ENCODE measurements at places on chromosomes 7 and 10.

DNA sequence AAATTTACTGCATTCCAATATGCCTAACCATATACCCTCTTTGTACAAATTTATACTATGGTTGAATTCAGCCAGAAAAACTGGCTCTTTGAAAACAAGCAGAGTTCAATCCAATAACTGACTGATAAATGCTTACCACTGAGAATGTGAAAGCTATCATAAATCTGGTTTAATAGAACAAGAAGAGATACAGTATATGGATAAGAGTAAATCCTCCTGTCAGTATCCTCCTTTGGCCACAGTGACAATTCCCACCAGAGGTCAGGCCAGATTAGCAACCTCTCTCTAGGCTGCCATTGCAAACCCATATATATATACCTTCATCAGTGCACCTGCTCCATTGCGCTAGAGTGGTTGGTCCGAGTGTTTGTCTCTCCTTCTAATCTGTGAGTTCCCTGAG is 647.2 kb downstream of the GRM8 start:
- no peak for DNase-seq

- no peak for DNase-seq
Measured at GRCh38 chr10:43120929-43121314, 17.3 kb upstream of the CSGALNACT2 start.

DNA sequence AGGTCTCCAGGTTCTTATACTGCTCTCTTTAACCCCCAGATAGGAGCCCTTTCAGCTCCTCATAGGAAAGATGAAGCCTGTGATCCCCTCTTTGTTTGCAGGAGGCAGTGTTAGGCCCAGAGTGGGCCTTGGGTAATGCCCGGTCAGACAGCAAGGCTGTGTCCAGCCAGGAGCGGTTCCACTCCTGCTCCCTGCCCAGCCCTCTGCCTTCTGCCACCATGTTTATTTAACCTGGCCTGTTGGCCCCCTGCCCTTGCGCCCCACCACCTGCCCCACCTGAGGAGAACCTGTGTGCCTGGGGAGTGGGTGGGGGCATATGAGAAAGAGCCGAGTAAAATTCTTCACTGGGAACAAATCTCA is 24.3 kb downstream of the CDH23 start:
- DNase-seq, result no peak

GRCh38 chr7:21327422-21328409 is 100.2 kb upstream of the SP4 start:
- no peak for DNase-seq

GRCh38 chr10:14838582-14839304 is 637 bp downstream of the HSPA14 start:
- DNase-seq, result peak; percentile 13

DNA sequence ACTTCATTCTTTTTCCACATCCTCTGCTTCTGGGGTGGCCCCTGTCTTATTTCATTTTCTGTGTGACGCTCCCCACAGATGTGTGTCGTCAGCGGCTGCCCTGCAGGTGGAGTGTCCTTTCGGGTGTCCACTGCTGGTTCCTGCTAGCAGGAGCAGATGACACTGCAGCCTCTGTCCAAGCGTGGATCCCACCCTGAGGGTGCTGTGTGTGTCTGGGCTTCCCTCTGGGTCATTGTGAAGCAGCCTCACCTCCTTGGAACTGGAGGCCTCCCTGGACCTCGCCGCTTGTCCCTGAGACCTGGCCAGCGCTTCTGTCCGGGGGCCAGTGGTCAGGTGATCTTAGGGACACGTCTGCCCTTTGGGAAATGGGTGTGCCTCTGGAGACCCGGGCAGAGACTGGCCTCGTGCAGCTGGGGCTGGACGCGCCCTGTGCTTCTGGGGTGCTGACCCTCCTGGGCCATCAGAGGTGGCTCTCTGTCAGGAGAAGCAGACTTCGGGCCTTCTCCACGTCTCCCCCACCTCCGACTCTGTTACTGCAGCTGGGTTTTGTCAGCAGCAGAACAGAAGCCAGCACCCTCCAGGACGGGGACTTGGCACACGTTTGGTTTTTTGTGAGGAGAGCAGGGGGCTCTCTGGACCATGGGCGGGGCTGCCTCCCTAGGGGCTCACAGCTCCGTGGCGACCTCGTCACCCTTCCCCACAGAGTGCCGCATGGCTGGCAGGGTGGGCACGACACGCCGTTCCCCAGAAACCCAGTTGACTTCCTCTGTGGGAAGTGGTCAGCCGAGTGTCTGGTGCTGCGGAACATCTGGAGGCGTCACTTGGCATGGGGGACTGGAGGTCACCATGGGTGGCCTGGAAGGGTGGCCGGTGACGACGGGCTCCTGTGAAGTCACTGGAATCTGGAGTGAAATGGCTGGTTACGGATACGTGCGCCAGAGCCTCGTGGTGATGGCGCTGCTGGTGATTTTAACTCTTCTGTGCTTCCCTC is 48.4 kb downstream of the INPP5A start:
- no peak for DNase-seq

All from T-helper 9 cell (primary cell).